Stimulated activated CD8-positive, alpha-beta memory T cell treated with anti-CD3 and anti-CD28 coated beads, Interleukin-4, amount 100 ng/mL, for 4 hours (primary cell): ENCODE measurements at places on chromosomes 7 and 10.

- DNase-seq, result no peak
These were observed 276.6 kb downstream of the LRMDA start for GRCh38 chr10:75708060-75708459.

DNA sequence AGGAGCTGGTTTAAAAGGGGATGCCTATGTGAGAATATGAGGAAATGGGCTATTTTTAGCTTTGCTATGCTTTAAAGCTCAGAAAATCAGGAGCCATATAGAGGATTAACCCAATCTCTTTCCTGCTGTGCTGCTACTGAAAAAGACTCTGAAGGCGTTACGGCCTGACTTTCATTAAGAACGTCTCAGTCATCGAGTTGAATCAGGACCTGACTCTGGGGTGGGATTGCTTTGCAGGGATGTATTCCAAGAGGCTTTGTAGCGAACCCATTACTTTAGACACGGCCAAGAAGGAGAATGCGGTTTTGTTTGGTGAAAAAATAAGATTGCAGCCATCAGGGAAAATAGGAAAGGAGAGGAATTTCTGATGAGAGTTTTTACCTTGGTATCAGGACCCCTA, 426.9 kb downstream of the CCSER2 start:
- DNase-seq, result no peak

DNA sequence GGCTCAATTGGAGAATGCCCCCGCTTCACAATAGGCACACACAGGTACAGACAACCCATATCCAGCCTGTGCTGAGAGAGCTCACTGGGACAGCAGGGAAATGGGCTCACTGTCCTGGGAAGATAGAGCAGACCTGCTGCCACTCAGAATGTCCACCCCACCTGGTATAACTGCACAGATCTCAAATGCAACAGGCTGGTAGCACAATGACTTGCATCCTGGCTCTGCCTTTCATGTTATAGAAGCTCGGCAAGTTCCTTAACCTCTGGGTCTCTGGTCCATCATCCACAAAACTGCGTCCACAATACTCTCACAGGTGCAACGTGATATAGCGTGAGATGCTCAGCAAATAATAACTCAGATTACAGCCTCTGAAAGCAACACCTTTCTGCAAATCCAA, 295.4 kb downstream of the GRID1 start:
- no peak for DNase-seq

DNA sequence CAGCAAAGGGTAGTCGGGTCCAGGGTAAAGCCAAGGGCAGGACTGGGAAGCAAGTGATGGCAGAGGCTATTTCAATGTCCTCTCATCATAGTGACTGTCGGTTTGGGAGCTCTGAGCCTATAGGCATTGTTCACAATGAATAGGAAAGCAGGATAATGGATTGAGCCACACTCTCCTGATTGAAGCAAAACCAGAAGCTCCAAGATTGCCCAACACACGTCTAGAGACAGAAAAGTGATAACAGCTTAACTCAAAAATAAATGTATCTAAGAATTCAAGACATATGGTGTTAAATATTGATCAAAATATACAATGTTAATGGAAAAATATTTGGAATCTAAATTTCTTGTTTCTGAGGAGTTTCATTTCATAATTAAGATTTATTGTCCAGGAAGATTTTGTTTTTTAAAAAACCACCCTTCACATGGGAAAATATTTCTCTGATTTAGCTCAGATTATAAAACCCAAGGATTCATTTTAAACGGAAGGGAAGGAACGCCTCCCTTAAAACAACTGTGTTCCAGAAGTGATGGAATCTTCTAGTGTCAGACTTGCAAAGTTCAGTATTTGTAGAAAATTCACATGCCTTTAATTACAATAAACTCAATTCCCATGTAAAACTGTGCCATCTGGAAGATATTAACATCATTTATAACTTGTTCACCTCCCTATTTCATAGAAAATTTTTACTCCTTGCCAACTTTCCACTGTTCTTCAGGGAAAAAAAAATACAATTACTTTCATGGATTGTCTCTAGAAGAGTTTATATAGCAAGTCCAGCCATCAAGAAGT, 54.5 kb downstream of the NRP1 start:
- DNase-seq, result no peak

DNA sequence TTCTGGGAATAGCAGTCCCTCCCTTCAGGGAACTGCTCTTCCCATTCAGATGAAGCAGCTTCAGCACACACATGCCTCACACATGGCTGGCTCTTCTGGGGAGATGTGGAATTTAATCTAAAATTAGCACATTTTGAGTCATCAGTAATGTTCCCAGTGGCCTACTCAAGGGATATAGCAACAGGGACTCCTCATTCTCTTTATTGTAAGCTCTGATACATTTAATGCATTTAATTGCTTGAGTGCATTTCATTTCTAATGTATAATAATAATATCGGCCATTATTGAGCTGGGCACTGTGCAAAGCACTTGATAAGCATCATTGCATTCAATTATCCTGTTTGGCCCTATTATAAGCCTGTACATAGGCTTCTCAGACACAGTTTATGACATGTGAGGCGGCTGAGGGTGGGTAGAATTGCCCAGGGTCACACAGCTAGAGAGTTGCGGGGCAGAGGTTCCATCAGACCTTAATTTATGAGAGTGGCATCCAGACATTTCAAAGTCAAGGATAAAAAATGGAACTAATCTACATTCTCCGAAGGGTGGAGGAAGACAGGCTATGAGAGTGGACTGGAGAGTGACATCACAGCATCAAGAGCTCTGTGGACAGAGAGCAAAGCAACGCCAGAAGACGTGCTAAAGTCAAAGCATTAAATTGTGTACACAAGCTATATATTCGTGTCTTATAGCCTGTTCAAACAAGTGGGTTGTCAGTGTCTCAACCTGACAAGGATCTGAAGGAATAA, 76.8 kb downstream of the LANCL2 start:
- no peak for DNase-seq

DNA sequence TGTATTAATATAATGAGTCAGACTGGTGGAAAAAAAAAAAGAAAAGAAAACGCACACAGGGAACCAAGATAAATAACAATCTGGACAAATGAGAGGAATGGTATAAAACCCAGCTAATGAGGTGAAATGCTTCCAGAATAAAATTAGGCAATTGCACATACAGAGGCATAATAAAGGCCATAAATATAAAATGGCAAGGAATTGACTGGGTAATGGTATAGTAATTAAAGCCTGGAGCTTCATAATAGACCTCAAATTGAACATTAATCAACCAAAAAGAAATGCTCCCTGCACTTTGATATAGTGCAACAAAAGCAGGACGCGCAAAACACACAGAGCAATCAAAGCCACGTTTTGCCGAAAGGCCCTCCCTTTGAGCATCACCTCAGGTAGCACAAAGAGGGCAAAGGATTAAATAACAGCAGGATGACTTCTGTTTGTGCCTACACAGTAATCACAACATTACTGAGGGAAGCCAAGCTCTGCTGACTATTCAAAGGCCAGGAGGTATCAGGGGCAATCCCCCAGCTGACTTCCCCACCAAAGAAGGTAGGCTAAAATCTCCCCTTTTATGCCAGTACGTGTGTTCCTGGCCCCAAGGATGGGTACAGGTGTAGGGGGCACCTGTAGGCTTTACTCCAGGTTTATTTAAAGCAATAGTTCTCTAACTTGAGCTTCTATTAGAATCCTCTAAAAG, 343.7 kb downstream of the ELMO1 start:
- no peak for DNase-seq

GRCh38 chr7:11709196-11709595, 122.8 kb downstream of the THSD7A start:
- no peak for DNase-seq

DNA sequence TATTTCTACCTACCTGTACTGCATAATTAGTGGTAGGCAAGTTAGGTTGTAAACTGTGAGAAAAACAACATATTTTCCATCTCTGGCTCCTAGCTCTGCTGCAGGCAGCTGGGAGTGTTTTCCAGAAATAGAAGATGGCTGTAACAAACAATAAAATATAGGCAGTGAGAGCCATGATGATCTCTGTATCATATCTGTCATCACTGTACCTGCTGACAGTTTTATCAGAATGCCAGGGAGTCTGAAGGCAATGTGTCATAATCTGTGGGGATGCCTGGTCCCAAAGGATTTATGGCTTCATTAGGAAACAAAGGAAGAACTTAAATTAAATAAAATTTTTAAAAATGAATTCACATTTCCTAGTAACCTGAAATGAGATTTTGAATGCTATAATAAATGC, 160.9 kb upstream of the SMIM30 start:
- DNase-seq, result no peak

DNA sequence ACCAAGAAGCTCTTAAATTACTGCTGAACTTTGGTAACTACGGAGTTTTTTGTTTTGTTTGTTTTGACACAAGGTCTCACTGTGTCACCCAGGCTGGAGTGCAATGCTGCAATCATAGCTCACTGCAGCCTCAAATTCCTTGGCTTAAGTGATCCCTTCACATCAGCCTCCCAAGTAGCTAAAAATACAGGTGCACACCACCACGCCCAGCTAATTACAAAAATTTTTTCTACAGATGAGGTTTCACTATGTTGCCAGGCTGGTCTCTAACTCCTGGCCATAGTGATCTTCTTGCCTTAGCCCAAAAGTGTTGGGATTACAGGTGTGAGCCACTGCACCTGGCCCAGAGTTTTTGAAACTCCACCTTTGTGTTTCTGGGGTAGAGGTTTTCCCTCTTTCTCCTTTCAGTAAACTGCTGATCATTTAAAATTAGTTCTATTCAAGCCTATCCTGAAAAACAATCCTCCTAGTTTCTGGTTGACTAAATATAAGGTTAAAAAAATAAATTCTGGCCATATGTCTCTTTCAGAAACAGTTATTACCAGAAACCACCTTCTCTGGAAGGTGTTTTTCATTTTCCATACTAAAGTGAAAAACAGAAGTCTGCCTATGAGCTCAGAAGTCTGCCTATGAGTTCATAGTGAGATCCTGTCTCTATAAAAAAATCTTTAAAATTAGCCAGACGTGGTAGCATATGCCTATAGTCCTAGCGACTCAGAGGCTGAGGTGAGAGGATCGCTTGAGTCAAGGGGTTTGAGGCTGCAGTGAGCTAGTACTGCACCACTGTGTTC, 63.9 kb downstream of the VOPP1 start:
- DNase-seq, result no peak

DNA sequence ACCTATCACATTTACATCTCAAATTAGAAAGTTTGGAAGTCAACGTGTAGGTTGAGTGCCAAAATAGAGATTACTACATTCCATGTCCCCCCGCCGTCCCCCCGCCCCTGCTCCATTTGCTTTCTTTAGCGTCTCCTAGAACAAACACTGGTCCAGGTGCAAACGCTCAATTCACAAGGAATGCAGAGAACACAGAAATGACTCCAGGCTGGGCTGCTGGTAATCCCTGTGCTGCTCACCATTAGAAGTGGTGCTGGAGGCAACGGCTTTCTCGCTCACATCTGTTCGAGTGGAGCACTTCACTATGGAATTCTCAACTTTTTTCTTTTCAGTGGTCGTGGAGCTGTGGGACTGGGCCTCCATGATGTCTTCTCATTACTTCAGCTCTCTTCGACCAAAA, 14.1 kb downstream of the GLI3 start:
- DNase-seq, result no peak

DNA sequence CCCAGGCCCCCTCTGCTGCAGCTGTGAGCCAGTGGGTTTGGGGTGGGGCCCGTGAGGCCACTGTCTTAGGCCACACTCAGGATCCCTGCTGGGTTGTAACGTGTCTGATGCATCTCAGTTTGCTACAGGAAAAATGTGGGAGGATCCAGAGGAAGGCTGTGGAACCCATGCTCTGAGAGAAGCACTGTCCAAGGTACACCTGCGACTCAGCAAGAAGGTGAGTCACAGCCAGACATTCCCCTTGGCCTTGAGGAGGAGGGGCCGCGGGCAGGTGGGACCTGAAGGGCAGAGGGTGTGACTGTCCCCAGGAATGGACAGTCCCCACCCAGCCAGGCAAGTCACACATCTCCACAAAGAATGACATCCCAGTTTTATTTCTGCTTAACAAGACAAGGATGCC, 27.8 kb upstream of the C10orf120 start:
- no peak for DNase-seq

DNA sequence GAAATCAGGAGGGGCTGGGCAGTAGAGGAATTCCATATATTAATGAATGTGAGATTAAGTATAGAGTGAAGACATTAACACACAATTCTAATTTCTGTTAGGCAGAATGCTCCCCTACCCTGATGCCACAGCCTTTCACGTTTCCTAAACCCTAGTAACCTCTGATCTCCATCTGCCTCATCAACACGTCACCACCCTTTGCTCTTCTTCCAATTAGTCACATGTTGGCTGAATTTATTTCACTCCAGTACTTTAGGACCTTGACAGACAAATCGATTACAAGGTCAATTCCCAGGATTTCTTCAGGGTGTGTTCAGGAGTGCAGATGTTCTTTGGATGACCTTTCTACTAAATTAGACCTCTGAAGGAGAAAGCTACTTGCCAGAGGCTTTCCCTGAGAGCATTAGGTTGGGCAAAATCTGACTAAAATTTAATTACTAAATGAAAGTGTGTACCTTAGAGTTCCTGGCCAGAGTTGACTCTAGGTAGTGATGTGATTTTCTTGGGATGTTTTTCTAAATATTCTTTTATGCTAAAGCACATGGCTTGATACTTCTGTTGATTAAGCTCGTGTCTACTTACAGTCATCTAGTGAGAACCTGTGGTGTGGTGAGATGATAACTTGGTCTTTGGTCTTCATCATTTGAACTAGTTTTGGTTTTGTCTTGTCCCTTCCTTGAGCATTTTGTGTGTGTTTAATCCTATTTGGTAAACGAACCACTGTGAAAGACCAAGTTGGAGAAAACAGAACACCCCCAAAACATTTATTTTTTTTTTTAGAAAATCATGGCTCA, 12.7 kb downstream of the AGR2 start:
- no peak for DNase-seq

GRCh38 chr7:140153666-140154161, 23.1 kb downstream of the KDM7A start:
- no peak for DNase-seq

- no peak for DNase-seq
These were observed 443.7 kb downstream of the GLRX3 start for GRCh38 chr10:130579913-130580312.

DNA sequence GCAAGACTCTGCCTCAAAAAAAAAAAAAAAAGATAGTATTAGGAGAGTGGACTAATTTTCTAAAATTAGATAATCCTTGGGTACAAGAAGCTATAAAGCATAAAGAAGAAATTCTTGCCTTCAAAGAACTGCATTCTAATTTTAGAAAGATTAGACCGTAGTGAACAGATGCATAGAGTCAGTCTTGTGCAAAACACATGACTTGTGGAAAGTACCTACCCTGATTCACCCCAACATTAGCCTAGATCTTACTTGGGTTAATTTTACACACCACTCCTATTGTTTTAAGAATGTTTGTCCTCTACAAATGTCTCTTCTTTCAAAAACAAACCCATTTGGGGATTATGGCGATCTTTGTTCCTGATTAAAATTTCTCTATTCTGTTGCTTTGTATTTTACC, 38.9 kb upstream of the SP8 start:
- DNase-seq, result no peak
